ENCODE measurements at places on chromosomes 2 and 18.

GRCh38 chr2:111667542-111668273 is 216.3 kb downstream of the ANAPC1 start:
- DNase-seq: peak; percentile 53

GRCh38 chr2:746697-747096 is 69.5 kb upstream of the TMEM18 start:
- DNase-seq: no peak

DNA sequence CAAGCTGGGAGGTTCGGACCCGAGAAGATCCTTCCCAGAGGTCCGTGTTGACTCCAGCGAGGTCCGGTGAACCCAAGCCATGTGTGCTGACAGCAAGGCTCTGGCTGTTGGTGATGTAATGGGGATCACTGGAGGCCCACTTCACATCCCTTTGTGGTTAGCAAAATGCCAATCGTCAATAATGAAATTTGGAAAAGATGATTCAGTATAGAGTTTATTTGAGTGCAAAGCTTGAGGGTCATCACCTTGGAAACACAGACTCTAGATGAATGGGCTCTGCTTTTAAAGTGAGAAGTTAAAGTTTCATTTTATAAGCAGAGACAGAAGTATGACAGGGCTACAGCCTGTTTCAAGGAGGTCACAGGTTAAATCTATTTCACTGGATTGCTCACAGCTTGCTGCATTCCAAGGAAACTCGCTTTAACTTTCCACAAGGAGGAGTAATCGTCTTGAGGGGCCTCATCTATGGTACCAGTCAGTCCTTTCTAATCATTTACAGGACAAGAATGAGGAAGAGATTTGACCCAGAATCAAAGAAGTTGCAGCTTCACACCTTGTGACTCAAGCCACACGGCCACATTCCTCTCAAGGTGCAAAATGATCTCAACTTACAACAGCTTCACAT is 140.5 kb downstream of the TPO start:
- no peak for DNase-seq

- DNase-seq: no peak
These were observed at the start of gene GPBAR1 for GRCh38 chr2:218260742-218261422. Gene GPBAR1, plus strand, starts transcription at chr2:218261015. Its CDS starts 1,710 bp downstream, at chr2:218262725.

DNA sequence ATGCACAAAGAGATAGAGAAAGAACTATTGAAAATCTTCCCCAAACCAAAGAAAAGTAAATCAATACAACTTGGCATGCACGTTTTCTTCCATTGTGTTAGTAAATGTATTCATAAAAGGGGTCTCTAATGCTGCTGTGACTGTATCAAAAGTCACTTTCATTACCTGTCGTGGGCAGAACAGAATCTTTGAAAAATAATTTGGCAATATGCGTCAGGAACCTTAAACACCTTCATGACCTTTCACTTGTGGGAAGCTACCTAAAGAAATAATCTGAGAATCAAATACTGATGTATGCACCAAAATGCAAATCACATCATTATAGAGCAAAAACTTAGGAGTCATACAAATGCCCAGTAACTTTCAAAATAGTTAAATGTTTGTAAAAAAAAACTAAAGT is 105.3 kb downstream of the ARL4C start:
- DNase-seq: no peak

DNA sequence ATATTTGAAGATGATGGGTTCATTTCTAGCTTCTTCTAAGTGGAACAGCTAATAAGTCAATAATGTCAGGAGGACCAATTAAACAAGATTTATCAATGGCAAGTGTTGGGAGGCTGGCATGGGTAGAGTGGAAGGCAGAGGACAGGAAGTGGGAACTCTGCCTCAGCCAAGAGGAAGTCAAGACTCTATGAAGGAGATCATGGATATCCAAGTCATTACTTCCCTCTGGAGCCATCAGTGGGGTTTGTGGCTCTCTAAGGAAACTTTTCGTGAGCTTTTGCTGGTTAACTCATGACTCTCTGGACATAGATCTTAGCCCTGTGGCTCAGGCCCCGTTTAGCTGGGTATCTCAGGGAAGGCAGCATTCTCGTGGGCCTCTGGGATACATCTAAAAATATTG is 410.4 kb upstream of the ID2 start:
- DNase-seq: no peak

DNA sequence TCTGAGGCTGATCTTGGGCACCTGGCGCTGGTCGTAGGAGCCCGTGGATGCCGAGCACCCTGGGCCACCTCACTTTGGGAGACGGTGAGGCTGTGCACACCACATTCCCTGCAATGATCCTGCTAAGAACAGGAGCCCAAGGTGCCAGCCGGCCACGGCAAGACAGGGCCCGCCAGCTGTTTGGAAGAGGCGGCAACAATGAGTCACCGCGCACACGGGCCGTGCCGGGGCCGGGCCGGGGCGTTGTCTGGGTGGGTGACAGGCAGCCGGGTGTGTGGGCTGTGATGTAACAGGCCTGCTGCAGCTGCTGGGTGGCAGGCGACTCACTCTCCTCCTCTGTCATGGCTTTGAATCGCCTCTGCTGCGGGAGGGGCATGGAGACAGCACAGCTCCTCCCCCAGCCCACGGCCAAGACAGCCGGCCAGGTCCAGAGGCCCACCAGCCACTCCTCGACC is 49.7 kb upstream of the ODC1 start:
- DNase-seq: peak; percentile 39

- no peak for DNase-seq
These were observed 146.5 kb downstream of the MAIP1 start for GRCh38 chr2:200101922-200102321.

GRCh38 chr18:67463829-67464228 is 52.7 kb downstream of the DSEL start:
- no peak for DNase-seq

DNA sequence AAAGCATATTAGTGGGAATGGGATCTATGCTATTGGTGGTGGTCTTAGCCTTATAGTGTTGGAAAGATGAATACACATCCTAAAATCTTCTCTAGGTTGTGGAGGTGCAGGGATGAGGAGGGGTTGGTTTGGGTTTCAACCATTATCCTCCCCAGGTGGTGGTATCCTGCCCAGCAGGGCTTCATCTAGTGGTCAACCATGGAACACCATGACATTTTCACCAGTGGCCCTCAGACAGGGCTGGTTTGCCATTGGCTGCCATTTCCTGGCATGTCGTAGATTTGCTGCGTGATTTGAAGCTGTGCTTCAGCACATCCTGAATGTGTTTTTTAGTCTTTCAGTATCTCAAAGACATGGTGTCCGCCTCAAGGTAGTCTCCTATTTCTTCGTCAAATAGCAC is 391.2 kb upstream of the HNRNPA3 start:
- DNase-seq: no peak

- DNase-seq: no peak
These were observed 20.8 kb downstream of the DBI start for GRCh38 chr2:119387381-119388129.

DNA sequence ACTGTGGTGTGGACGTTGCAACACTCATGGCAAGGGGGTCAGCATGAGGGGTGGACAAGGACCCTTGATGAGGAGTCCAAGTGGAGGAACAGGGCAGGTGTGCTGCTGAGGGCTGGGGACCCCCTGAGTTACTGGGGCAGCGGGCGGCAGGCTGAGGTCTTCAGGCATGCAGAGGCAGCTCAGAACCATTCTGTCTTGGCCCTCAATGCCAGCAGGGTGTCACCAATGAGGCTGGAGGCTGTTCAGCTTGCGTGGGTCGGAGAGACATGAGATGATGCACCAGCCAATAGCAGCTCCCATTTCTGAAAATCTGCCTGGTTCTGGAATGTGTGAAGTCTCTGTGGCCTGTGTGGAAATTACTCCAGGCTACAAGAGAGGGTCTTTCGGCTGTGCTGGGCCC is 105.4 kb downstream of the INHBB start:
- DNase-seq: no peak
